Bronchial epithelial cell (primary cell): ENCODE measurements at places on chromosomes 6 and 20. TPM values are rescaled to one million over a fixed set of nuclear protein-coding genes. Genes with fewer than 3 reads are reported as not detected.

GRCh38 chr20:23146857-23147637 lies 60.9 kb upstream of the CD93 start:
- no peak for DNase-seq

- DNase-seq, result no peak
Observed at GRCh38 chr6:10640412-10640811, 54.0 kb downstream of the C6orf52 start.

- DNase-seq, result no peak
Observed at GRCh38 chr20:40449144-40449690, 239.8 kb downstream of the MAFB start.

- DNase-seq, result no peak
Observed at GRCh38 chr6:73145690-73146089, 79.6 kb downstream of the KHDC1L start.

GRCh38 chr20:58135441-58136148 lies 92.9 kb downstream of the ANKRD60 start:
- DNase-seq, result peak; percentile 79

- DNase-seq, result no peak
Observed at GRCh38 chr20:46850416-46850815, 44.2 kb upstream of the EYA2 start.

Gene SH3BGRL2
- total RNA-seq, result 15.0 and 30.6 TPM in 2 replicates

Gene GPX5
- total RNA-seq, result not detected in 2 replicates

Gene EYS
- total RNA-seq, result 0.26 and 0.53 TPM in 2 replicates

Gene SLC4A11
- total RNA-seq, result 3.2 and 5.1 TPM in 2 replicates

Gene PHACTR1
- under 0.01 and 0.38 TPM in 2 replicates for total RNA-seq
